Endothelial cell of coronary artery (primary cell): ENCODE measurements at places on chromosomes 3 and 15. TPM values are rescaled to one million over a fixed set of nuclear protein-coding genes. Genes with fewer than 3 reads are reported as not detected.

The MYD88 gene
- total RNA-seq = 12.1 and 12.8 TPM in 2 replicates

The SPTBN5 gene
- total RNA-seq = 6.3 and 10.5 TPM in 2 replicates

The MRPS11 gene
- total RNA-seq = 45.9 and 62.5 TPM in 2 replicates

The TNIK gene
- 36.0 and 40.1 TPM in 2 replicates for total RNA-seq

The AHSG gene
- not detected in 2 replicates for total RNA-seq

The TERC gene
- 46.9 and 184 TPM in 2 replicates for total RNA-seq

The GXYLT2 gene
- 0.54 and 1.7 TPM in 2 replicates for total RNA-seq

The REC114 gene
- total RNA-seq = not detected in 2 replicates

The GOLGA8M gene
- total RNA-seq = 0.09 and 0.94 TPM in 2 replicates

The ACOX2 gene
- total RNA-seq = 2.8 and 4.0 TPM in 2 replicates

The UPK1B gene
- total RNA-seq = 1.0 TPM in 1 of 2 replicates, not detected in the other

The TMEM62 gene
- total RNA-seq = 10.9 and 12.0 TPM in 2 replicates

The CCDC13 gene
- 0.38 and 0.54 TPM in 2 replicates for total RNA-seq

The C3orf70 gene
- 0.09 and 0.90 TPM in 2 replicates for total RNA-seq

The TMC3 gene
- total RNA-seq = not detected in 2 replicates

The PDCD6IP gene
- total RNA-seq = 72.9 and 108 TPM in 2 replicates

The GPR15 gene
- not detected in 2 replicates for total RNA-seq

The POU1F1 gene
- total RNA-seq = not detected in 2 replicates

The LYZL4 gene
- total RNA-seq = 0.18 TPM in 1 of 2 replicates, not detected in the other

The GOLGA6D gene
- not detected in 2 replicates for total RNA-seq

The ADCY5 gene
- 0.38 TPM in 1 of 2 replicates, not detected in the other for total RNA-seq

The ZIC1 gene
- total RNA-seq = not detected in 2 replicates

The UROC1 gene
- not detected in 2 replicates for total RNA-seq

The CIAO2A gene
- total RNA-seq = 43.5 and 59.6 TPM in 2 replicates

The PSMD2 gene
- 666 and 747 TPM in 2 replicates for total RNA-seq

The GABRB3 gene
- total RNA-seq = under 0.01 TPM in 1 of 2 replicates, not detected in the other

The PLSCR2 gene
- total RNA-seq = 0.18 TPM in 1 of 2 replicates, not detected in the other

The SEMA3G gene
- 27.2 and 32.0 TPM in 2 replicates for total RNA-seq

The CSPG4 gene
- total RNA-seq = under 0.01 and 8.9 TPM in 2 replicates

The RARB gene
- total RNA-seq = 28.0 and 51.6 TPM in 2 replicates

The EPB42 gene
- not detected in 2 replicates for total RNA-seq

The RNU5B-1 gene
- total RNA-seq = not detected in 2 replicates

The CRABP1 gene
- not detected in 2 replicates for total RNA-seq

The NR1I2 gene
- total RNA-seq = under 0.01 and 0.09 TPM in 2 replicates

The A4GNT gene
- not detected in 2 replicates for total RNA-seq

The CYP11A1 gene
- not detected in 2 replicates for total RNA-seq

The SYNPR gene
- total RNA-seq = not detected in 2 replicates

The RBPMS2 gene
- total RNA-seq = 0.09 TPM in 1 of 2 replicates, not detected in the other

The UACA gene
- total RNA-seq = 105 and 120 TPM in 2 replicates

The CCK gene
- not detected in 2 replicates for total RNA-seq

The FOXB1 gene
- not detected in 2 replicates for total RNA-seq

The NAALADL2 gene
- 2.9 and 3.0 TPM in 2 replicates for total RNA-seq

The WNT5A gene
- 0.09 and 0.75 TPM in 2 replicates for total RNA-seq

The EPHA6 gene
- total RNA-seq = not detected in 2 replicates

The TIGIT gene
- total RNA-seq = not detected in 2 replicates

The PIGX gene
- 12.7 and 14.2 TPM in 2 replicates for total RNA-seq

The BCL2A1 gene
- 0.19 and 2.3 TPM in 2 replicates for total RNA-seq

The RTP4 gene
- 0.18 and 0.19 TPM in 2 replicates for total RNA-seq

The RGMA gene
- total RNA-seq = under 0.01 TPM in 1 of 2 replicates, not detected in the other

The GNL3 gene
- total RNA-seq = 121 and 123 TPM in 2 replicates

The TUSC2 gene
- total RNA-seq = 18.4 and 22.7 TPM in 2 replicates

The CCDC71 gene
- 15.2 and 18.6 TPM in 2 replicates for total RNA-seq
